Endothelial cell of coronary artery (primary cell): ENCODE measurements at places on chromosomes 2 and 18. TPM values are rescaled to one million over a fixed set of nuclear protein-coding genes. Genes with fewer than 3 reads are reported as not detected.

The HRH4 gene
- total RNA-seq: not detected in 2 replicates

The TLX2 gene
- not detected in 2 replicates for total RNA-seq

The DSEL gene
- 7.8 and 13.4 TPM in 2 replicates for total RNA-seq

The COBLL1 gene
- total RNA-seq: 5.7 and 6.7 TPM in 2 replicates

The EFHD1 gene
- 0.47 TPM in 1 of 2 replicates, not detected in the other for total RNA-seq

The ADCYAP1 gene
- 0.94 TPM in 1 of 2 replicates, not detected in the other for total RNA-seq

The MOGAT1 gene
- not detected in 2 replicates for total RNA-seq

The ITGB6 gene
- 0.09 TPM in 1 of 2 replicates, not detected in the other for total RNA-seq

The EPHA4 gene
- total RNA-seq: 19.8 and 29.6 TPM in 2 replicates

The GBX2 gene
- 3.3 and 4.5 TPM in 2 replicates for total RNA-seq

The GAREM2 gene
- total RNA-seq: 0.63 and 1.0 TPM in 2 replicates

The GRHL1 gene
- total RNA-seq: 0.63 and 0.75 TPM in 2 replicates

The LRRC30 gene
- not detected in 2 replicates for total RNA-seq

The SERPINB10 gene
- total RNA-seq: 0.09 TPM in 1 of 2 replicates, not detected in the other

The RAB6C gene
- under 0.01 TPM in 1 of 2 replicates, not detected in the other for total RNA-seq

The KANSL3 gene
- total RNA-seq: 22.4 and 23.8 TPM in 2 replicates

The CNRIP1 gene
- 29.9 and 43.5 TPM in 2 replicates for total RNA-seq

The IL36RN gene
- total RNA-seq: not detected in 2 replicates

The SH3RF3 gene
- 5.2 and 6.1 TPM in 2 replicates for total RNA-seq

The IL1RL1 gene
- 18.4 and 89.9 TPM in 2 replicates for total RNA-seq

The DSG1 gene
- not detected in 2 replicates for total RNA-seq

The APOB gene
- total RNA-seq: 0.27 and 0.28 TPM in 2 replicates

The TANC1 gene
- 47.5 and 75.6 TPM in 2 replicates for total RNA-seq

The SCYGR4 gene
- total RNA-seq: not detected in 2 replicates

The SLC23A3 gene
- total RNA-seq: 1.1 and 3.5 TPM in 2 replicates

The PLCD4 gene
- total RNA-seq: 0.85 and 1.6 TPM in 2 replicates

The SKOR2 gene
- not detected in 2 replicates for total RNA-seq

The MAPK4 gene
- under 0.01 TPM in 1 of 2 replicates, not detected in the other for total RNA-seq

The IMP4 gene
- 120 and 123 TPM in 2 replicates for total RNA-seq

The FHL2 gene
- 114 and 133 TPM in 2 replicates for total RNA-seq

The LPIN1 gene
- 25.7 and 54.1 TPM in 2 replicates for total RNA-seq

The TTR gene
- not detected in 2 replicates for total RNA-seq
